ENCODE measurements at places on chromosomes 2 and 18.

- DNase-seq = no peak
These were observed 235.0 kb upstream of the HNMT start for GRCh38 chr2:137729305-137729704.

DNA sequence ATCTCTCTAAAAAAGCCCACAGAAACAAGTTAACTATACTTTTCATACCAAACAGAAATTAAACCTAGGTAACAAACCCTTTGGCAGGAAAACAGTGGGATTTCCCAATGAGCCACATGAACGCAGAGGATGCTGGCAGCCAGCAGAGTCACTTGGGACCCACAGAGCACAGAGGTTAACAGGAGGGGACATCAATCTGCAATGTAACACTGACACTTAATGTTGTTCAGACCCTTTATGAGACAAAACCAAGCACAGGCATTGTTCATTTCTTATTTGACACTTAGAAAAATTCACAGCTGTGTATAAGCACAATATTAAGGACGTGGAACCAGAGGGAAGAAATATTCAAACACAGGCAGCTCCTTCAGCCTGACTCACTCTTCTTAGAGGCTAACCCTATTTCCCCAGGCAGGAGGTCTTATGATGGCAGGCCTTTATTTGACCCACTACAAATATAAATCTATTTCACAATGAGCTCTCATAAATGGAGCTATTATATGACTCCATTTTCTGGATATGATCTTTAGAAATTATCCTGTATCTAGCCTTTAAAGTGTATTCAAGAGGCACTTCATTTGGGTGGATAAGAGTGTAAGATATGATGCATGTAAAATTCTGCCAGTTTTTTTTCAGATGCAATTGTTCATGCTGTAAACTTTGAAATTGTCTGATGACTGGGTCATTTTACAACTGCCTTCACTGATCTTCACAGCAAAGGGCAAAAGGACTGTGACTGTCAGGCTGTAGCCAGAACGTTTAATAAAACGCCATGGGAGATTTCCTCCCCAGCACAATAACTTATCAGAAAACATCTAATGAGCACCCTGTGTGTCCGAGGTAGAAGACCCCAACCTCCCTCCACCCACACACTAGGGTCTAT, 132.8 kb upstream of the SATB2 start:
- DNase-seq = no peak

GRCh38 chr2:15993232-15993610, 52.9 kb downstream of the MYCN start:
- peak; percentile 46 for DNase-seq

DNA sequence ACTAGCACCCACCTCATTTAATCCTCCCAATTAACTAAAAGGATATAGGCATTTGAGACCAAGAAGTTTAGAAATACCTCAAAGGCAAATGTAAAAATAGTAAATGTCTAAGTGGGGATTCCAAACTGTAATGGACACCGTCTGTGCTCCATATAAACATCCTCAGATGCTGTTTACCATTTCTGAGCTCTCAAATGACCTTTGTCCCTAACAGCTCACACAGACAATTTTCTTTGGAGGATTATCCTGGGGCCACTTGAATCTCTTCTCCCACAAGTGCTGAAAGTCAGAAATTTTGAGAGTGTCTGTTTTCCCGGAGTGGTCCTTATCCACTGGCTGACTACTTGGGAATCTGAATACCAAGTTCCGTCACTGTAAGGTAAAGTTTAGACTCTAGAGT, 1418.9 kb downstream of the LRP1B start:
- DNase-seq = no peak

DNA sequence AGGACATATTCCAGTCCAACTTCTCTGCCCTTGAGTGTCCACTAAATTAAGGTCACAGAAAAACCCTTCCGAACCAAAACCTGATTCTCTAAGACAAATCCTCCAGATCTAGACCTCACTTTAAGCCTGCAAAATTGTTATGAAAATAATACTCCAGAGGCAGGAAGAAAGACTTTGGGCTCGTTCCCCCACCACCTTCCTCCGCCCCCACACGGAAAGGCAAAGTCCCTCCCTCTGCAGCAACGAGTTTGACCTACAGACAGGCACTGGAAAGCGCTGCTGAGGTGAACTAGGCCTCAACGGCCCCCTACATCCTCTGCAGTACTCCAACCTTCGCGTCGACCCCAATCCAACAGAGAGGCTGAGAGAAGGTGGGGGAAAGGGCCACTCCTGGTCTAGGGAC, 808 bp downstream of the ATP5MC3 start:
- DNase-seq = no peak

DNA sequence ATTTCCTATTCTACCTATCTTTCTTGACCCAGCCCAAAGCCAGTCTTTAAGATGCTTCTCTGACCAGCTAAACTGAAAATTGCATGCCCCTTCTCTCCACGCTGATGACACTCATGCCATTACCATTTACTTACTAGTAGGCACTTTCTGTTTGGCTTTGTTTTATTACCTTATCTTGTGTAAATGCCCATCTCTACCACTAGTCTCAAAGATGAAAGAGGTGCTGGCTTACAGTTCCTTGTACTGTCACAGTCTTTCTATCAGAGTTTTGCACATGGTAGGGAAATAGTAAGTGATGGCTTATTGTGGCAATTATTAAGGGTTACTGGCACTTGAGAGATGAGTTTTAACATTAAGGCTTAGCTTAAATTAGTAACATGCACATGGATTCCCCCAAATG, 352.1 kb downstream of the RBM43 start:
- DNase-seq = no peak

GRCh38 chr2:120014226-120014980, 1.5 kb downstream of the EPB41L5 start:
- DNase-seq = peak; percentile 23

DNA sequence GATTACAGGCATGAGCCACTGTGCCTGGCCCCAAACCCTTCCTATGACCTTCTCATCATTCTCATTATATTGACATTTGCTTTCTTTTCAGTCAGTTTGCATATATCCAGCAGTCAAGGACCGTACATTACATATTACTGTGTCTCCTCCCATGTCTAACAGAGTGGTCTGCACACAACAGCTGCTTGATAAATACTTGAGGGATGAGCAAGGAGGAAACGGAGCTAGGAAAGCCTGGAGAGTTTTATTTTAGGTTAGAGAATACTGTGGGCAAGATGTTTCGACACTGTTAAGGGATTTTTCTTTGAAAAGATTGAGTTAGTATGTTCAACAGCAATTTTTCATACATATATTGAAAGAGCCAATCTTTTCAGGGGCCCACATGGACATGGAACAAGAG, 76.2 kb upstream of the CHRNA1 start:
- no peak for DNase-seq

DNA sequence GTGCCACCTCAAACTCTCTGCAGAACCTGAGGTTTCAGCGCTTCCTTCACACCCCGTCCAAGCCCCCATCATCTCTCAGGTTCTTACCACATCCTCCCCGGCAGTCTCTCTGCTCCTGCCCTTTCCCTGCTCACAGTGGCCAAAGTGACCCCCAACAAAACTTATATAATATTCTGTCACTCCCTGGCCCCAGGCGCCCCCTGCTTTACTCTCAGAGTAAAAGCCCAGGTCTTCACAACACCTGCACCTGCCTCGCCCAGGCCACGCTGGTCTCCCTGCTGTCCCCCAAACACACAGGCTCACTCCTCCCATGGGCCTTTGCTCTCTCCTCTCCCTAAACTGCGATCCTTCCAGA, 6.4 kb downstream of the ITGB1BP1 start:
- no peak for DNase-seq

- no peak for DNase-seq
These were observed 61.8 kb downstream of the ACAA2 start for GRCh38 chr18:49751427-49752094.

DNA sequence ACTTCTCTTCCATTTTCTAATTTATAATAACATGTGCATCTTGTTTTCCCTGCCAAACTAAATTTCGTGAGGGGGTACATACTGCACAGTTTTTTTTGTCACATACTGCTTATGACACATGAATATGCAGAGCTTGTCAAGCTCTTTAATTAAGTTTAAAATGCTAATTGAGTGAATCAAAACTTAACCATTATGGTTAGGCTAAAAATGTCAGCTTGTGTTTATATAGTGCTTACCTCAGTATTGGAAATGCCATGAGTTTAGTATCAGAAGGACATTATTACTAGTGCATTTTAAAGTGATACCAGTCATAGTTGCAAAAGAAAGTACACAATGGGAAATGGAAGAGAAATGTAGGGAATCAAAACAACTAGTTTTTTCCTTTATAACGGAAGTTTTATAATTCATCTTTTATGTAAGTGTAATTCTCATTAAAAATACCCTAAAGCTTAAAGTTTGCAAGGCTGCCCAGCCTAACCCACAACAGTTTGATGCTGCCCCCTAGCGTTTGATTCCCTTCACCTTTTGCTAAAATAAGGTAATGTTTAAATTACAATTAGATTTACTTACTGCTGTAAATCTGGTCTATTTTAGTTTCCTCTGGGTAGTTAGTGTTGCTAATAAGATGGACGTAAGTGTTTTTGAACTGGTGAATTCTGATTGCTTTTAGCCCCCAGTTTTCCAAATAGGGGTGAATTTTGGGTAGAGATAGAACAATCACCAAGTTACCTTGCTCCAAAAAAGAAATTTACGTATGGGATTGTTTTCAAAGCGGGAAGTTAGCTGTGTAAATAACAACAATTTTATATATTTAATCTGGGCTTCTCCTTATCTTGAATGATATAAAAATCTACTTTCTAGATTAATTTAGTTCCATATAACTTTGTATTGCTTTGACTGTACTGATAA, 3.2 kb downstream of the SLC39A10 start:
- peak; percentile 2 for DNase-seq

DNA sequence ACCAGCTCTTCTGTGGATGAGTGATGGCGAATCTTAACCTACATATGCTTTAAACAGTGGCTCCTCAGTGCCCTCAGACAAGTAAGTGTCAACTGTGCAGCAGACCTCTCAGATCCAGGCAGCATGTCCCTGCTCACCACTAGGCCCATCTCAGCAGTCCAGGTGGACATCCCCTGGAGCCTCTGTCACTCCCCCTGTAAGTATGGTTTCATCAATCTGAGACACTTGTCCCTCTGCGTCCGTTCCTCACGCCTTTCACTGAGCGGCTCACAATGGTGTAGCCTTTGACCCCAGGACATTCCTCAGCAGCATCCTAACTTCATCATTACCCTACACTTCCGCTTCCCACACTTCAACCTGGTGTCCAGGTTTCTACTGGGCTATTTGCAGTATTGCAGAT, 69.3 kb upstream of the RALBP1 start:
- DNase-seq = no peak

- no peak for DNase-seq
These were observed 5.4 kb downstream of the ITSN2 start for GRCh38 chr2:24354957-24355356.

GRCh38 chr2:181051861-181052522, 71.6 kb downstream of the UBE2E3 start:
- no peak for DNase-seq

DNA sequence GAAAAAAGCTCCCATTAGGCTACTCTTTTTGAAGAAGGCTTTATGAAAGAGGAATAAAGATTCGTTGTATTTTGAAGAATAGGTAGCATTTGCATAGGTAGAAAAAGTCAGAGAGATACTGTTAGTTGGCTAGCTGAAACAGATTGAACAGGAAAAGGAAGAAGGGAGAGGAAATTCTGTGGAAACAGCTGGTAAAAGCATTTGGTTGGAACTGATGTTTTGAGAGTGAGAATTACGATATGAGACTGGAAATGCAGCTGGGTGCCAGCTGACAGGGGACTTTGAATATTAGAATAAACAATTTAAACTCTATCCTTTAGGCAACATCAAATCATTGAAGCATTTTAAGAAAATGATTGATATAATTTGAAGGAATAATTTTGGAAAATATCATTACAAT, 96.7 kb upstream of the CNTNAP5 start:
- DNase-seq = no peak

GRCh38 chr2:62300925-62301324, 105.0 kb downstream of the B3GNT2 start:
- DNase-seq = no peak

GRCh38 chr2:114684403-114684802, 242.0 kb downstream of the DPP10 start:
- no peak for DNase-seq

- DNase-seq = no peak
These were observed 62.0 kb upstream of the ST3GAL5 start for GRCh38 chr2:85950743-85951142.
